ENCODE measurements at places on chromosomes 16 and 17.

DNA sequence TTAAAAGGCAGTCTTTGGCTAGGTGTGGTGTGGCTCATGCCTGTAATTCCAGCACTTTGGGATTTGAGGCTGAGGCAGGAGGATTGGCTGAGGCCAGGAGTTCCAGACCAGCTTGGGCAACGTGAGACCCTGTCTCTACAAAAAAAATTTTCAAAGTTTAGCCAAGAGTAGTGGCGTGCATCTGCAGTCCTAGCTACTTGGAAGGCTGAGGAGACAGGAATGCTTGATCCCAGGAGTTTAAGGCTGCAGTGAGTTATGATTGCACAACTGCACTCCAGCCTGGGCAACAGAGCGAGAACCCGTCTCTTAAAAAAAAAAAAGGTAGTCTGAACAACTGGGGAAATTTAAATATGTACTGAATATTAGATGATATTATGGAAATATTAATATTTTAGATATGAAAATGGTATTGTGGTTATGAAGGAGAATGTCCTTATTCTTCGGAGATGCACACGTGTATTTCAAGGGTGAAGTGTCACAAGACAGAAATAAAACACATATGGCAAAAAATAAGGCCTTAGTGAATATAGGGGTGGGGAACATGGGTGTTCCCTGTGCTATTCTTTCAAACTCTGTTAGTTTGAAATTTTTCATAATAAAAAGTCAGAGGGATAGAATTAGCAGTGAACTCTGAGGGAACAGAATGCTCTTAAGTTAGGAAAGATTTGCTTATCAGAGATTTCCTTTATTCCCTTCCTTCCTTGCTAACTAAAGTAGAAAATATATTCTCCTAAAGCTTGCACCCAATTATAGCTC is 144.7 kb downstream of the CDK5R1 start:
- no peak for DNase-seq

DNA sequence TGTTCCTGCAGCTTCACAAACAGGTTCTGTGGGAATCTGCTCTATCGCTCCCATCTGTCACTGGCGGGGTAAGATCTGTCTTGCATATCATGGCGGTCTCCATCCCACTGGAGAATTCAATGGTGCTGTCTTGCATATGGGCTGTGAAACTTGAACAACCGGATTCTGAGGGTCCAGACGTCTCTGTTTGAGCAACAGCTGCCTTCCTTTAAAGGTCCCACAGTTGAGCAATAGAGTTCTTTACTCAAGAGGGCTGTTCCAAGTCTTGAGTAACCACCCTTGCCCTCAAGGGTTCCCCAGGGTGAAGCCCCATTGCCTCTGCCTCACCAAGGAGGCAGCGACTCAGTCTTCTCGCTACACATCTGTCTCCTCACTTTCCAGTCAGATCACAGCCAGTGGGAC is 50.8 kb downstream of the ZFHX3 start:
- no peak for DNase-seq

DNA sequence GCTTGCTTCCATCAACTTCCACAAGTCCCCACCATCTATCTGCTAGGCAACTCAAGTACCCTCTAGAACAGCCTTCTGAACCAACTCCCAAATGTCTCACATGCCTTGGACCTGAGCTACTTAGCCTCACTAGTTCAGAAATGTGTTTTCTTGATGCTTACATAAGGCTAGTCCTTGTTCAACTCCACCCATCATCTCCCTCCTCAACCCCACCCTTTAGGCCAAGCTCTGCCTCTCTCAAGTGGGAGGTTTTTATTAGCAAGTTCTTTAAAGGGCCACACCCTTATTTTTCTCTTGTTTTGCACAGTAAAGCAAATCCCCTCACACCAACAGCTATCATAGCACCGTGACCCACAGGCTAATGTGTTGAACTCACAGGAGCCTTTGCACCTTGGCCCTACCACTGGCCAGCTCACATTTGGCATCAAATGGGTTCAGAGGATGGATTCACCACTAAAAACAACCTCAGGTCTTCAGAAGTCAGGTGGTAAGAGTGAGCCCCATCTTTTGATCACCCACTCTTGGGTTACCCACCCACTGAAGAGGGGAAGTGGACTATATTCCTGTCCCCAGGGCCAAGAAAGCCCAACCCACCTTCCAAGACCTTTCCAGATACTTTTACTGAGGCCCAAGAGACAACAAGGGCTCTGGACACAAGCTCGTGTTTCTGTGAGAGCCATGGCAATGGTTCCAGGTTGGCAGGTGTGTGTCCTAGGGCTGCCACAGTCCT is 12.2 kb downstream of the PIK3R5 start:
- DNase-seq, result no peak

GRCh38 chr17:6241996-6242395 is 171.8 kb downstream of the WSCD1 start:
- DNase-seq, result no peak

DNA sequence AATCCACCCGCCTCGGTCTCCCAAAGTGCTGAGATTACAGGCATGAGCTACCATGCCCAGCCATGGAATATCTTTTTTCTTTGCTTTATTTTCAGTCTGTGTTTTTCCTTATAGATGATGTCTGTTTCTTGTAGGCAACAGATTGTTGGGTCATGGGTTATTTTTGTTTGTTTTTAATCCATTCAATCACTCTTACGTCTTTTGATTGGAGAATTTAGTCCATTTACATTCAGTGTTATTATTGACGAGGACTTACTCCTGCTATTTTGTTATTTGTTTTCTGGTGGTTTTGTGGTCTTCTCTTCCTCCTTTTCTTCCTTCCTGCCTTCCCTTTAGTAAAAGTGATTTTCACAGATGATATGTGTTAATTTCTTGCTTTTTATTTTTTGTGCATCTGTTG is 55.9 kb downstream of the OMG start:
- DNase-seq, result no peak

DNA sequence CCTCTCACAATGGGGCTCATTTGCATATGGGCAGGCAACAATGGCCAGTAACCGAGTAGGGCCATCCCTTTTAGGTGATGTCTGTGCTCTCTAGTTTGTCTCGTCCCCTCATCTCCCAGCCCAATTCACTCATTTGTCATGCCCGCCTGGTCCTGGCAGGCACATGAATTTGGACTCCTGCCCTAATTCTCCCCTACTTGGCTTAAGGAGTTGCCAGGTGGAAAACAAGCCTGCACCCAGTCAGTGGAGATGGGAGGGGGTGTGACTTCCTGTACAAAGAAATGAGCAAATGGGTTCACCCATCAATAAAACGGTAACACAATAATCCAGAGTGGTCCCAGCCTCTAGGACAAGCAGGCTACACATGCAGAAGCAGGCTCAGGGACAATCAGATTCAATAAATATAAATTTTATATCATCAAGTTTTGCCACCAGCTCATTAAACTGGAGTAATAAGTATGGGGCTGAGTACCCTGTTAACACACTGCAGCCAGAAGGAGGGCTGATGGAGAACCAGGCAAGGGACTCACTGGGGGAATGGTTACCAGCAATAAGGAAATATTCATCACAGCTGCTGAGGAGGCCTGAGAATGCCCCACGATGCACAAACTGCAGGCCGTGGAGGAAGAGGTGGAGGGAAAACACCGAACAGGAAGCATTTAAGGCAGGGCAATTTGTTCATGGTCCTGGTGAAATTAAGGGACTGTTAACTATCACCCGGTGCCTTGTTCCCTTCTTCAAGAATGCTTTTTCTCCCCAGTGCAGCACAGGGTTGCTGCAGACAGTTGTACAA is 84.4 kb upstream of the GPRC5B start:
- no peak for DNase-seq

GRCh38 chr17:81715872-81716673 is 4.0 kb downstream of the SLC25A10 start:
- DNase-seq, result no peak

DNA sequence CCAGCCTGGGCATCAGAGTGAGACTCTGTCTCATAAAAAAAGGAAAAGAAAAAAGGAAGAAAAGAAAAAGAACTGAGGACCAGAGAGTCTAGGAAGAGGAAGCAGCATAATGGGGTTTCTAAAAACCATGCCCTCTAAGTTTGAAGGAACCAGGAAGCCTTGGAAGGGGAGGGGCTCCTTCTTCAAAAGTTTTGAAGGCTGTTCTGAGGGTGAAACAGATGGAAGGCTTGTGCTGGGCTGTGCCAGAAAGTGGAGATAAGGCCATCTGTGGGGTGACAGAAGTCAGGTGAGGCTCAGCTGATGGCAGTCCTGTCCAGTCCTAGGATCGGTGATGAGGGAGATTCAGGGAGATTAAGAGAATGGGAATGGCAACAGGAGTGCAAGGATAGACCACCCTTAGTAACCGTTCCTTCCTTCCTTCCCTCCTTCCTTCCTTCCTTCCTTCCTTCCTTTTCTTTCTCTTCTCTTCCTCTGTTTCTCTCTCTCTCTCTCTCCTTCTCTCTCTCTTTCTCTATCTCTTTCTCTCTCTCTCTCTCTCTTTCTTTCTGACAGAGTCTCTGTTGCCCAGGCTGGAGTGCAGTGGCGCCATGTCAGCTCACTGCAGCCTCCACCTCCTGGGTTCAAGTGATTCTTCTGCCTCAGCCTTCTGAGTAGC is 182.6 kb downstream of the NTN1 start:
- no peak for DNase-seq

DNA sequence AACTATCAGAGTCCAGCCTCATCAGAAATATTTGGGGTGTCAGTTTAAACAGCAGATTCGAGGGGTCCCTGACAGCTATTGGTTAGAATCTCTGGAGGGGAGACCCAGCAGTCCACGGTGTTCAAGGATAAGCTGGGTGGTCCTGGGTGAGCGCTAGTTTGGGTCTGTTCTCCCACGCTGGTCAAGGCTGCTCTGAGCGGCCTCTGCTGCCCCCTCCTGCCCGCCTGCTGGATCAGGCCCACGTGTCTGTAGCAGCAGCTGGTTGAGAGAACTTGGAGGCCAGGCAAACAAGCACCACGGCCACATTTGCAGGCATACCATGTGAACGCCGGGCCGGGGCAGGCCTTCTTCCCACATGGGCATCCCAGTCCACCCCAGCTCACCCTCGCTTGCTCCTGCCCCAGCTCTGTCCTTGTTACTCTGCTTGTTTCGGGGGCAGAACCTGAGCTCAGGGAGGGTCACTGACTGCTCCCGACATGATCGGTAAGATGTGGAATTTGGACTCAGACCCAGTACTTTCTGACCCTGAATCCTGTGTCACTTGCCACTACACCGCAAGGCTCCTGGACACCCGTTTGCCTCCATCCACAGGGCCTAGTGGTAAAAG is 7.4 kb downstream of the FOXF1 start:
- DNase-seq, result no peak

GRCh38 chr17:64154717-64155116 is 24.8 kb upstream of the ERN1 start:
- no peak for DNase-seq

DNA sequence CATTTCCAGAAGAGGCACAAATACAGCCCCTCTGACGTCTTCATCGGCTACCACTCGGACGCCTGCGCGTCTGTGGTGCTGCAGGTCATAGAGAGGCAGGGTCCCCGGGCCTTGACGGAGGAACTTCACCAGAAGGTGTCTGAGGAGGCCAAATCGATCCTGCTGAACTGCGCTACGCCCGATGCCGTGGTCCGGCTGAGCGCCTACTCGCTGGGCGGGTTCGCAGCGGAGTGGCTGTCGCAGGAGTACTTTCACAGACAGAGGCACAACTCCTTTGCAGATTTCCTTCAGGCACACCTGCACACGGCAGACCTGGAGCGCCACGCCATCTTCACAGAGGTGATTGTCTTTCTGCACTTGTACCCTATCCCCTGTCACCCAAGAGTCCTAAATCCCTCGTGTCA is 67.0 kb upstream of the ENDOV start:
- DNase-seq, result no peak

- no peak for DNase-seq
These were observed 54.9 kb upstream of the WSB1 start for GRCh38 chr17:27239046-27239445.

DNA sequence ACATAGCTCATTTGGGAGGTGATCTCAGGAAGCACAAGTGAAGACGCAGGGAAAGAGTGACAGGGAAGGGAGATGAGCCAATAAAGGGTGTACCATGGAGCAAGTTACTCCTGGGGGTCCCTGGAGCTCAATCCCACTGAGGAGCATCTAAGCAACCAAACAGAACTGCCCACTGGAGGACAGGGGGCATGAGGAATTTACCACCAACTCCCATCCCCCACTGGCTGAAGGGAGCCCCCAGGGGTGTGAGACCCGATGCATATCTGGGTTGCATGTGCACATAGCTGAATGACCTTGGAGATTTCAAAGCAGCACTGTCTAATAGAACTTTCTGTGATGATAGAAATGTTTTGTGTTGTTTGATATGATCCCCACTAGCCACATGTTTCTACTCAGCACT is 29.6 kb downstream of the C16orf82 start:
- no peak for DNase-seq

DNA sequence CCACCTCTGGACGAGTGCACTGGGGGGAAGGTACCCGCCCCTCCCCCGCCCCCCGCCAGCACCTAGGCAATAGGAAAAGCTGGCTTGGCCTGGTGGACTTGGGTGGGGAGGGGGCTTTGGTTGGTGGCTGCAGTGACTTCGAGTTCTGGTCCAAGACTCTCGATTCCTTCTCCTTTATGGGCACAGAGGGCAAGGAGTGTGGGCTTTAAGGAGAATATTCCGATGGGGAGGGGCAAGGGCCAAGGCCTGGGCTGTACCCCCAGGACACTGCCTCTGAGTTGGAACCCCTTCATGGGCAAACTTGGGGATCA is 409 bp downstream of the ACSF2 start:
- DNase-seq, result no peak
